Endothelial cell of umbilical vein (primary cell): ENCODE measurements at places on chromosomes 5 and 9.

GRCh38 chr5:157269165-157269671 is 3.3 kb downstream of the CYFIP2 start:
- DNase-seq, result no peak

DNA sequence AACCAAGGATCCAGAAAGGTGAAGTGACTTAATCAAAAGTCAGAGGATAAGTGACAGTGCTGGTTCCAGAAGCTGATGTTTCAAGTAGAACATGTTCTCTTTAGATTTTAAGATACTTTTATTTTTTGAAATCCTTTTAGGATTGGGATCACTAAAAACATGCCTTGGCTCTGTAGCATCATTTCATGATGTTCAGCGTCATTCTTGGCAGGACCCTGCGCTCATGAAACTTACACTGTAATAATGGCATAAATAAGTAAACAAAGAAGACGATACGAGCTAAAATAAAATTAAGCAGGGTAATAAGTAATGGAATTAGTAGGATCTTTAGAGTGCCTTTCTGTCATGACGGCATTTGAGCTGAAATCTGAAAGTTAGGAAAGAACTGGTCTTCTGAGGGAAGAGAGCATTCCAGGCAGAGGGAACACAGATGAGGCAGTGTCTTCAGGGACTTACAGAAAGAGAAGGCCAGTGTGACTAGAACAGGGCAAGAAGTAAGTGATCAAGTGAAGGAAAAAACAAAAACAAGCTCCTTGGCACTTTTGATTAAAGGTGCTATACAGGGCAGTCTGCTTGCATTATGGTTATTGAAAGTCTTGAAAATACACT is 19.9 kb downstream of the CTNNA1 start:
- DNase-seq, result no peak

GRCh38 chr5:78056053-78056452 is 238.4 kb downstream of the AP3B1 start:
- DNase-seq, result no peak

- peak; percentile 50 for DNase-seq
These were observed 467 bp downstream of the CNOT6 start for GRCh38 chr5:180494510-180495181.
